ENCODE measurements at places on chromosomes 12 and 14.

DNA sequence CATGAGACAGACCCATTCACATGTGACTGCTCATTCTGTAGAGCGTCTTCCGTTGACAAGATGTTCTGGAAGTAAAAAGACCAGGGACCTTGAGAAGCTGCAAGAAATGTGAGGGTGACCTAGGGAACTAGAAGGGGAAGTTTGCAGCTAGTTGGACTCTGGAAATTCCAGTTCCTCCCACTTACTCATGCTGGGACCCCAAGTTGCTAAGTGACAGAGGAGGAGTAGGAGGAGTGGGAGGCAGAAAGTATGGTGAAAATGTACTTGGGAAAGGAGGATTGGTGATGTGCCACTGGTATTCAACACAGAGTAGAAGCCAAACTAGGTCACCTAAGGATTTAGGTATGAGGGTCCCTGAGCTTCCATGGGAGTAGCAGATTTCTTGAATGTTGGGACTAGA is 132.4 kb downstream of the KCNA5 start:
- DNase-seq, result no peak

DNA sequence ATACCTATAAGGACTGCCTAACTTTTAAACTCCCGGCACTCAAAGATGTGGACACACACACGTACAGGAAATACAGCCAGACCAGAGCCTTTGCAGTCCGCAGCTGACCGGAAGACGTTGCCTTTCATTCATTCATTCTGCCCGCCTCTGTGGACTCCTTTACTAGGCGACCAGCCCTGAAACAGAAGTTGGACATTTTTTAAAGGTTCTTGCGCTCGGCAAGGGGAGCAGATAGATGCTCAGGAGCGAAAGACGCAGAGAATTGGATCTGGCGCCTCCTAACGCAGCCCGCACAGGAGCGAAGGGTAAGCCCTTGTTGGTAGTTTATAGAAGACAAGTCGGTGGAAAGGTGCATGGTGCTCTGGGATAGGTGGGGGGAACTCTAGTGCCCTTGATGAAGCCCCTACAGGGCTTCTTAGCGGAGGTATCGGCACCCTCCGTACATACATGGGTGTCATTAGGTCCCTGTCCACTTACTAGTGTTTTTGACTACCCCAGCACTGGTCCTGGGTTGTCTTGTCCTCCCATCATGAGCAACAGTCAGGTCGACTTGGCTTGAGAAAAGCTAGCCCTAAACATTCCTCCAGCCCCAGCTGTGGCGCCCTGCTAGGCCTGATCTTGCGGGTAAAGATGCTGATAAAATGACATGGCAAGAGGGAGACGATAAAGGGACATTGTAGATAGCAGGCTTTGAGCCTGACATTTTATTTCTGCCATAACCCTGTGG is at the start of gene KDM2B:
KDM2B (minus strand) TSS at position 65 of the 727 bp plus-strand sequence. CDS start 112 bp downstream, outside the sequence.
- peak; percentile 14 for DNase-seq

DNA sequence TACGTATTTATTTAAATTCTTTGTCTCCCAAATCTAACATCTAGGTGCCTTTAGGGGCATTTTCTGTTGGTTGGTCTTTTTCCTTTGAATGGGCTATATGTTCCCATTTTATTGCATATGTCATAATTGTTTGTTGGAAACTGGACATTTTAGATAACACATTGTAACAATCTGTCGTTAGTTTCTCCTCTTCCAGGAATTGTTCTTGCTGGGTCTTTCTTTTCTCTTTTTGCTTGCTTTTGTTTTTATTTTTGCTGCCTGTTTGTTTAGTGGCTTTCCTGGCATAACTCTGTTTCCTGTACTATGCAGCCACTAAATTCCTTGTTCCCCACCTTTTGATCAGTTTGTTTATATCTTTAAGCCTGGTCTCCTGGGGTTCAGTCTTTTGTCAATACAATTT is 244.3 kb upstream of the RTL1 start:
- no peak for DNase-seq

GRCh38 chr12:42511656-42512055 is 77.9 kb downstream of the PRICKLE1 start:
- DNase-seq, result no peak

GRCh38 chr12:13348464-13348863 is 151.9 kb downstream of the EMP1 start:
- no peak for DNase-seq

GRCh38 chr12:122226366-122227125 is 694 bp upstream of the DIABLO start:
- no peak for DNase-seq
